Anterior cingulate cortex (tissue), 58 donors: ENCODE measurements at places on chromosomes 3 and 15.

- DNase-seq: no peak
Observed at GRCh38 chr15:90016721-90017120, 15.6 kb downstream of the ZNF710 start.

DNA sequence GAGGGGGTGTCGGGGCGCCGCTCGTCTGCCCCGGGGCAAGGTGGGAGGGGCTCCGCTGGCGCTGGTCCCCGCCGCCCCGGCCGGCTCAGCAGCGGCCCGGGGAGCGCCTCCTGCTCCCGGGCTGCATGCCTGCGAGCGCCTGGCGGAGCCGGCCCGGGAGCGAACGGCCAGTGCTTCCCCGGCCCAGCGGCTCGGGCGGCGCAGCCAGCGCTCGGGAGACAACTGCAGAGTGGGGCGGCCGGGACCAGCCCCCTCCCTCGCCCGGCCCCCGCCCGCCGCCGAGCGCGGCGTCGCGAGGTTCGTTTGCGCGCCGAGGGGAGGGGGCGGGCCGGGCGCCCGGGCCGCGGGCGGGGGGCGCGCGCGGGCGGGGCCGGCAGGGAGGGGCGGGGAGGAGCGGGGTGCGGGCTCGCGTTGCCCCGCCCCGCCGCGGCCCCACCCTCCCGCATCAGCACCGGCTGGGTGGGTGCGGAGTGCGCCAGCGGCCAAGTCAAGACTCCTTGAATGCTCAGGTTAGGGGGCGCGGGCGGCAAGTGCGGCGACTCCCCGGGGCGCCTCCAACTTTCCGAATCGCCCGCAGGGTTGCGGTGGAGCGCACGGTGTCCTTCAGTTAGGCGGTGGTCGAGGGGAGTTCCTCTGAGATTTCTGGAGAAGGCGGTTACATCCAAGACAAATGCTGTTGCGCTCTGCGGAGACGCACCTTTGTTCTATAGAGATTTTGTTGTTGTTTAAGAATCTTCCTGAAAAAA lies at the start of gene RGMA:
TSS of gene RGMA (minus strand) at position 231 of the 746 bp plus-strand sequence. CDS start 279 bp downstream, outside the sequence.
- no peak for DNase-seq

GRCh38 chr3:775178-775880 lies 317.5 kb upstream of the CNTN6 start:
- no peak for DNase-seq

DNA sequence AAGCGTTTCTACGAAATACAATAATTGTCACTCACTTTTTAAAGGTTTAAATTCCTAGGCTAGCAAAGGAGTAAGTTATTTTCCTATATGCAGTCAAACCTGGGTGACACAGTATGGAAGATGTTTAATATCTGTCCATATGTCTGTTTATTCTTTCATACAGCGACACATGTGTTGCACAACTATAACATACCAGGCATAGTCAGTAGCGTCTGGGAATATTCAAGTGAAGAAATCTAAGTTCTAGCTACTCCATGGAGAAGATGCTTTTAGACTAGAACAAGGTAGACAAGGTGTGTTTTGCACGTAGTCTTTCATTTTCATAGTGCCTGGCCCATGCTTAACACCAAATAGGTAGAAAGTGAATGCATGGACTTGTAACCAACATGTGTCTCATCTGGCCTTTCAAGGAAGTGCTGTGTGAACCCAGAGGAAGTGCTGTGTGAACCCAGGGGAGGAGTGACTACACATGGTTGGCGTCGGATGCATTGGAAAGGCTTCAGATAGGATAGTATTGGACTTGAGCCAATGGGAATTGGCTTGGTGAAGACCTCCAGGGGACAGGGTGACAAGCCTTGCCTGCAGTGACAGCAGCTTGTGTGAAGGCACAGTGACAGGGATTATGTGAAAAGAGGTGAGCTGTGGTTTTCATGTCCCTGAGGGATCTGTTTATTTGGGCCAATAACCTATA lies 267.0 kb downstream of the PTPRG start:
- no peak for DNase-seq

- DNase-seq: no peak
Observed at GRCh38 chr15:39255760-39256159, 325.1 kb upstream of the THBS1 start.

- no peak for DNase-seq
Observed at GRCh38 chr15:75751116-75751875, 38.6 kb upstream of the CSPG4 start.

DNA sequence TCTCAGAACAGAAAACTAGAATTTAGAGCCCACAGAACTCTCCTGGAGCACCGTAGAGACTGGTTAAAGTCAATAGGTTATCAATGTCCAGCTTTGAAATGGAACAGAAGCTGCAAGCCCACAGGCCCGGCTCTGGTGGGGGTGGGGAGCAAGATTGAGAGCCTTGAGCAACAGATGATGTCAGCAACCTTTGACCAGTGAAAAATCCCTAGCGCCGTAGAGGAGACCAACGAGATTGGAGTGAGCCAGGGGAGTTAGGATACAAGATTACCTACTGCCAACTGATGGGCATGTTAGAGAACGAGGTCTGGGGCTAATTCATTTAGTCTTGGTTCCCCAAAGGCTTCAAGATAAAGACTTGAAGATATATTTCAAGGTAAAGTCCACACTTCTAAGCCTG lies 345.5 kb upstream of the LMCD1 start:
- DNase-seq: no peak

DNA sequence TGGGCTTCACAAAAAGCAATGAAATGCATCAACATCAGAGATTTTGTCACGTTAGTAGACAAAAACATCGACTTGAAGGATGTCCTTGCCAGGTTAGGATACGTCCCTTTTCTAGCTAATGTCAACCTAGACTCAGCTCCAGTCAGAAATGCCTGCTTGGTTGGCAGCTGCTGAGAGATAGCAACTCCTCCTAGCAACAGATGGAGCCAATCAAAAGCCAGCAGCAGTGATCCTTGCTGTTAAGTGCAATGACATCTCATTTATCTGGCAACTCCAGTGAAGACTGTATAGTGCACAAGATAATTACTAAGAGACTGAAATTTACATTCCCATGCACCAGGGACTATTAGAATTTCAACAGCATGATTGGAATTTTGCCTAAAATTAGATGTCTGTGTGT lies 424.1 kb downstream of the FGF12 start:
- no peak for DNase-seq

DNA sequence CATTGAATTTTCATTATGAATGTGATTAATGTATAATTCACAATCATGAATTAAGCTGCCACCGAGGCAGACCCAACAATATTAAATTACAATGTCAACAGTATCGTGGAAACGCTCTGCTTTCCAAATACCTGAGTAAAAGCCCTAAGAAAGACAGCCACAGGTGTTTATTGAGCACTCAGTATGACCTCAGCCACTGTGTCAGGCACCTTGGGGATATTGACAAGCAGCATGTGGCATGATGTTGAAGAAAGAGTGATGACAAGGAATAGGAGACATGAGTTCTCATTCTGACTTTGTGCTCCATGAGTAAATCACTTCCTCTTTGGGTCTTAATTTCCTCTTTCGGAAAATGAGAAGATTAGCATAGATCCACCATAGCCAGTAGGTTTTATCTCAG lies 12.8 kb downstream of the C2CD4A start:
- no peak for DNase-seq

- DNase-seq: no peak
Observed at GRCh38 chr3:8416965-8417364, 84.7 kb upstream of the LMCD1 start.

DNA sequence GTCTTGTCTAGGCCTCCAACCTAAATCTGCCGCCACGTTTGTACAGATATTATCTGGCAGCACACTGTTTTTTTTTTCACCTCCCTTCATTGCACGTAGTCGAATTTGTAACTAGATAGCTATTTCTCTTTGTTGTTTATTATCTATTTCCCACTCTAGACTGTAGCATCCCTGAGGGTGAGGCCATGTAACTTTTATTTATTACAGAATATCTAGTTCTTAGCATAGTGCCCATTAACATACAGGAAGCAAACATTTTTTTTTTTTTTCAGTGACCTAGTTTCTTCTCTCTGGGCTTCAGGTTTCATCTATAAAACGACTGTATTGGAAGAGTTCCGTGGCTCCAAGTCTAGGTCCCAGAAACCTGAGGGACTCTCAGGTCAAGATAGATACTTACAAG lies 354.3 kb downstream of the FGF12 start:
- no peak for DNase-seq

DNA sequence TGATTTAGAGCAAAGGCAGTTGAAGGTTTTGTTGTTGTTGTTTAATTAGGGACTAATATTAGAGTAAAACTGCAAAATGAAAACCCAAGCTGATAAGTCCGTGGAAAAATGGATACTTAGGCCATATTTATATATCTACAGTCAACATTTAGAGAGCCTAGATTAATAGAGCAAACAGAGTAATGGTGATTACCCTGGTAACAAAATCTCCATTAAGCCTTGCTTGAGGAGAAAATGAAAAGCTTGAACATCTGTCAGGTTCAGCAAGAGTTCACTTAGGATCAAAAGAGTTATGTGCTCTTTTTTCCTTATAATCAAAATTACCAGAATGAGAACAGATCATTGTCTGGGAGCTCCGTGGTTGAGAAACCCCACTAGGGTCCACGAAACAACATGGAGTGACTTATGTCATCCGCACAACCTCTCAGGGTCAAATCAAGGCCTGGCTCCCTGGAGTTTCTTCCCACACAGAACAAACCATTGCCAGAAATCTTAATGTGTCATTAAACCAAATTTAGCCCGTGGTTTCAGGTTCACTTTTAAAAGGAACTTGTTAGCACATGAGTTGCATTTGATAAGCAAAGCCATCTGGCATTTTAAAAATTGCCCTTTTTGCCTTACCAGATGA lies 381.2 kb downstream of the GABRB3 start:
- no peak for DNase-seq

DNA sequence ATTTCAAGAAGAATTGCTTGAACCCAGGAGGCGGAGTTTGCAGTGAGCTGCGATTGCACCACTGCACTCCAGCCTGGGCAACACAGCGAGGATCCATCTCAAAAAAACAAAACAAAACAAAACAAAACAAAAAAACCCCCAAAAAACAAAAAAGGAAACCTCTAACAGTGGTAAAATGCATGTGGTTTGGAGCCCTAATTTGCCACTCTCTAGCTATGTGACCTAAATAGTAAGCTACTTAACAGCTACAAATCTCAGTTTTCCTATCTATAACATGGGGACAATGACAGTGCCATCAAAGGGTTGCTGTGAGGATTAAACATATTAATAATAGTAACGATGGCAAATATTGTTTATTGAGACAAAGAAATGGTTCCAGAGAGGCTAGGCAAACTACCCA lies 119.4 kb upstream of the LMOD3 start:
- DNase-seq: no peak

- DNase-seq: no peak
Observed at GRCh38 chr15:69573815-69574475, 121.3 kb downstream of the RPLP1 start.

GRCh38 chr3:178120367-178120766 lies 415.9 kb upstream of the KCNMB2 start:
- DNase-seq: no peak

GRCh38 chr3:138797508-138798038 lies 37.2 kb downstream of the PIK3CB start:
- no peak for DNase-seq

DNA sequence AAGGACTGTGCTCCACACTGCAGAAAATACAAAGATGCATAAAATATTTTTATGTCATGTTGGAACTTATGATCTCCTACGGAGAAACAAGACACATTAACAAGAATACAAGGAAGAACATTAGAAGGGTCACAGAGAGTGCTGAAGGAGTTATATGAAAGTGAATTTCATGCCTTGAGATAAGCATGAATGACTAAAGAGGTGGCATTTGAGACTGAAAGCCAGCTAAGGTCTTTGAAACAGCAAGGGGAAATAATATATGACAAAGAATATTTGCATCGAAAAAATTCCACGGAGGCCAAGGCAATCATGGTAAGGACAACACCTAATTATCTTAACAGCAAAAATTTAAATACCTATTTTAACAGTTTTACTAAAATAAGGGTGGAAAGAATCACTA lies 12.5 kb downstream of the GSK3B start:
- DNase-seq: no peak

GRCh38 chr3:116614795-116615362 lies 94.7 kb upstream of the TUSC7 start:
- no peak for DNase-seq

- DNase-seq: no peak
Observed at GRCh38 chr3:133629146-133629545, 32.6 kb downstream of the TOPBP1 start.

DNA sequence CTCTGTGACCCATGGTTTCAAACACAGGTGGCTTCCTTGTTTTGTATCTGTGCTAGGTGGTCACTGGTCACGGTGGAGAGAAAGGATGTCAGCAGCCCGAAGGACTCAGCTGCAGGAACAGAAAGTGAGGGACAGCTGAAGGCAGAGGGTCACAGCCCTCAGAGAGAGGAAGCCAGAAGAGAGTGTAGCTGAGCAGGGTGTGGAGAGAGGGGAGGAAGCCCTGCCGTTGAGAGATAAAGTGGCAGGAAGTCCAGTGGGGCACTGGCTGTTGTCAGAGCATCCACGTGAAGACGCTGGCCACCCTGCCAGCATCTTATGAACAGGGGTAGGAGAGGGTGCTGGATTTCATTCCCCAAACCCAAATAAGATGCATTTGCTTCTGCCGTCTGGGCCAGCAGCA lies 36.9 kb downstream of the LIMD1 start:
- no peak for DNase-seq

GRCh38 chr15:100536733-100537132 lies 8.0 kb upstream of the CERS3 start:
- DNase-seq: no peak

DNA sequence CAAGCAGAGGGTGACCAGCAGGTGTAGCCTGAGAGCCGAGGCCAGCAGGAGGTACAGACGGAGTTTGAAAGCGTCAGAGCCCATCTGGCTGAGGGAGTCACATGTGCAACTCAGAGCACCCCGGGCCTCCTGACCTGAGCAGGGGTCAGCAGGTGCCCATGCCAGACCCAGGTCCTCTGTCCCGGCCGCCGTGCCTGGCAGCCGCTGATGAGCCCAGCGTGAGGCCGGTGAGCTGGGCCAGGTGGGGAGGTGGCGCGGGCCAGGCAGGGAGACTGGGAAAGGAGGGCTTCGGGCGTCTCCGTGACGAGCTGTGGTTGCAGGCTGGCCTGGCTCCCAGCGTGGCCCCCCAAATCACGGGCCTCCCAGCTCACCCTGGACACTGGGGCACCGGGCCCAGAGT lies 130.9 kb downstream of the CHSY1 start:
- DNase-seq: no peak

DNA sequence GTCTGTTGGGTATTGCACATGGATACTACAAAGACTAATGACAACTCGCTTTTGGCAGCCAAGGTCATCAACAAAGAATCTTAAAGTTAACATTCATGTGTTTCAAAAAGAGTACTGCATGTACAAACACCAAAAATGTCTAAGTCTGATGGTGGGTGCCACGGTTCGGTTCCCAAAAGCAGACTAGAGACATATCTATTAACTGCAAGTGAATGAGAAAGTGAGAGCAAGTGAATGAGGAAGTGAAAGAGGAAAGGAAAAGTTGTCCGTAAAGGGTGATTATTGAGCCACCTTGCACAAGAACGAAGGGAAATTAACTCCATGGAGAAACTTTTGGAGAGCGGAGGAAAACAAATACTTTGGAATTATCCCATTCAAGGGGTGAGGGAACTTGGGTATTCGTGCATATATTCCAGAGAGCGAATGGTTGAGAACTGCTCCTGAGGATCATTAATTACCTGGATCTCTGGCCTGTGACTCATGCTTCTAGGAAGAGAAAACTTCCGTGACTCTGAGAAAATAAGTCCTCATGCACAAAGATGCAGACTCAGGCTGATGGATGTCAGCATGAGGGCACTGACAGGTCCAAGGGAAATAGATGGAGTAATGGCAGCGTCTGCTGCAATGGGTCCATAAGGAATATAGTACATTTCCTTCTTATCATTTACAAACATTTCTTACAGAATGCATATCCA lies 336.5 kb upstream of the TGFBR2 start:
- DNase-seq: no peak
